ENCODE measurements at places on chromosomes 2 and 18.
A peak's percentile ranks its signal among the peaks of the same experiment; 100 is the strongest.

GRCh38 chr2:199197448-199197847 is 260.3 kb downstream of the SATB2 start:
- no peak for DNase-seq

DNA sequence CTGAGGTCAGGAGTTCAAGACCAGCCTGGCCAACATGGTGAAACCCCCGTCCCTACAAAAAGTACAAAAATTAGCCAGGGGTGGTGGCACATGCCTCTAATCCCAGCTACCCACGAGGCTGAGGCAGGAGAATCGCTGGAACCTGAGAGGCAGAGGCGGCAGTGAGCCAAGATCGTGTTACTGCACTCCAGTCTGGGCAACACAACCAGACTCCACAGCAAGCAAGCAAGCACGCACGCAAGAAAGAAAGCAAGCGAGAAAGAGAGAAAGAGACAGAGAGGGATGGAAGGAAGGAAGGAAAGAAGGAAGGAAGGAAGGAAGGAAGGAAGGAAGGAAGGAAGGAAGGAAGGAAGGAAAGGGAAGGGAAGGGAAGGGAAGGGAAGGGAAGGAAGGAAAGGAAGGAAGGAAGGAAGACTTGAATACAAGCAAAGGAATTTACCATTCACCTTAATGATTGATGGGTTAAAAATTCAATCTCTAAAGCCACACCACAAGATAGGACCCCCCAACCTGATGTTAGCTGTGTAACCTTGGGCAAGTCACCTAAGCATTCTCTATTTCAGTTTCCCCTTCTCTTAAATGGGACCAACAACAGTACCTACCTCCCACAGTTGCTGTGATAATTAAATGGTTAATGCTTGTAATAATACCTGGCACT is 181.7 kb downstream of the ATAD2B start:
- DNase-seq, result no peak

GRCh38 chr2:108612153-108612513 is 77.9 kb downstream of the LIMS1 start:
- no peak for DNase-seq

DNA sequence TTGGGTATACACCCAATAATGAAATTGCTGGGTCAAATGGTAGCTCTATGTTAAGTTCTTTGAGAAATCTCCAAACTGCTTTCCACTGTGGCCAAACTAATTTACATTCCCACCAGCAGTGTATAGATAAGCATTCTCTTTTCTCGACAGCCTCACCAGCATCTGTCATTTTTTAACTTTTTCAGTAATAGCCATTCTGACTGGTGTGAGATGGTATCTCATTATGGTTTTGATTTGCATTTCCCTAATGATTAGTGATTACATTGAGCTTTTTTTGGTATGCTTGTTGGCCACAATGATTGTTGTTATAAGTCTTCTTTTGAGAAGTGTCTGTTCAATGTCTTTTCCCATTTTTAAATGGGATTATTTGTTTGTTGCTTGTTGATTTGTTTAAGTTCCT is 50.4 kb upstream of the EPAS1 start:
- DNase-seq, result no peak

DNA sequence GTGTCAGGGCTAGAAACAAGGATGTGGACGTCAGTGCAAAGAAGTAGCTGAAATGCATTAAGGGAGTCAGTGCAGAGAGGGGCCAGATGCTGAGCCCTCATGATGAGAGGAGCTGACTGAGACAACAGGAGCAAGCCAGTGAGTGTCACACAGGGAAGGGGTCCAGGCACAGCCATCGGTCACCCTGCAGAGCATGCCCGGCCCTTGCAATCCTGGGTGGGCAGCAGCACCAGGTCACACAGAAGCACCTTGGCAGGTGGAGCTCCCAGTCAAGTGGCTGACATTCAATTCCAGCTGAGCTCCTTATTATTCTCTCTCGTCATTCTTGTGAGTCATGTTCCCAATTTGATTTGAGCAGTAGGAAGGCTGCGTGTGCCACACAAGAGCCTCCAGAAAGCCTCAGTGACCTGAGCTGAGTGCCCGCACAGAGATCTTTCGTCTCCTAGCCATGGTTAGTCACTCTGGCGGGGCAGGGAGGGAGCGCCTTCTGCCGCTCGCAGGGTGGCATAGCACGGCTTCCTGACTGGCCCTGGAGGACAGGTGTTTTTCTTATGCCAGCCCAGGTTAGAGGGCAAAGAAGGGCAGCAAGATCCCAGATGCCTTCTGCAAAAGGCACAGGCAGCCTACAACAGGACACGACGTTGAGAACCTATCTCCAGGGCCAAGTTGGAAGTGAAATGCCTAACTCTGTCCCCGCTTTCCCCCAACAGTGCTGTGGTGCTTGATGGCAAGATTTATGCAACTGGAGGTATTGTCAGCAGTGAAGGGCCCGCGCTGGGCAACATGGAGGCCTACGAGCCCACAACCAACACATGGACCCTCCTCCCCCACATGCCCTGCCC is 220.9 kb downstream of the ATAD2B start:
- no peak for DNase-seq

GRCh38 chr2:164127971-164128527 is 392.2 kb upstream of the FIGN start:
- no peak for DNase-seq

- DNase-seq, result no peak
These were observed 9.6 kb downstream of the PCARE start for GRCh38 chr2:29064746-29065067.

DNA sequence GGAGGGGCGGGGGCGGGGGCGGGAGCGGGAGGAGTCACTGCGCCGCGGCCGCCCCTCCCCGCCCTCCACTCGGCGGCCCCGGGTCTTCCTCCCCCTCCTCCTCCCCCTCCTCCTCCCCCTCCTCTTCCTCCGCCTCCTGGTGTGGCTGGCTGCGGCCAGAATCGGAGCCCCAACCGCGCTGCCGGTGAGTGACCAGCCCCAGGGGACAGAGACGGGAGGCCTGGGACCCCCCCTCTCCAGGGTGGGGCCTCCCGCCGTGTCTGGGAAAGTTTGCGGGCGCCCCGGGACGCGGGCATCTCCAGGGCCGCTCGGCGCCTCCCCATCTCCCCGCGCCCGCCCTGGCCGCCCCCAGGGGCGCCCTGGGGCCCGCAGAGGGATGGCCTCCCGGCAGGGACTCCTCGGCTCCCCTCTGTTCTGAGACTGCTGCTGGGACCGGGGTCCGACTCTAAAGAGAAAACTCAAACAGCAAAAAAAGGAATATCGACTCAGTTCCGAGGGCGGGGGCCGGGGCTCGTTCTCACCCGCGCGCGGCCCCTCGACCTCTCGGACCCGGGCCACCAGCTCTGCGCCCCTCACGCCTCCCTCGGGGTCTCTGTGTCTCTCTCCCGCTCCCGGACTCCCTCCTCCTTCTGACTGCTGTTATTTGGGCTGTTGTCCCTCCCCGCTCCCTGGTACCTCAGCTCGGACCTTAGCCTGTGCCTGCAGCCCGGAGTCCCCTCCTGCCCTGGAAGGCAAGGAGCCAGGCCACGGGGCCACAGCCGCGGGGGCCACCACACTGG is at the start of gene STON1:
STON1 (plus strand) TSS at position 122 of the 779 bp plus-strand sequence. CDS start 50,480 bp downstream, outside the sequence.
- DNase-seq, result no peak

GRCh38 chr2:191025135-191025534 is 11.2 kb upstream of the STAT1 start:
- no peak for DNase-seq

DNA sequence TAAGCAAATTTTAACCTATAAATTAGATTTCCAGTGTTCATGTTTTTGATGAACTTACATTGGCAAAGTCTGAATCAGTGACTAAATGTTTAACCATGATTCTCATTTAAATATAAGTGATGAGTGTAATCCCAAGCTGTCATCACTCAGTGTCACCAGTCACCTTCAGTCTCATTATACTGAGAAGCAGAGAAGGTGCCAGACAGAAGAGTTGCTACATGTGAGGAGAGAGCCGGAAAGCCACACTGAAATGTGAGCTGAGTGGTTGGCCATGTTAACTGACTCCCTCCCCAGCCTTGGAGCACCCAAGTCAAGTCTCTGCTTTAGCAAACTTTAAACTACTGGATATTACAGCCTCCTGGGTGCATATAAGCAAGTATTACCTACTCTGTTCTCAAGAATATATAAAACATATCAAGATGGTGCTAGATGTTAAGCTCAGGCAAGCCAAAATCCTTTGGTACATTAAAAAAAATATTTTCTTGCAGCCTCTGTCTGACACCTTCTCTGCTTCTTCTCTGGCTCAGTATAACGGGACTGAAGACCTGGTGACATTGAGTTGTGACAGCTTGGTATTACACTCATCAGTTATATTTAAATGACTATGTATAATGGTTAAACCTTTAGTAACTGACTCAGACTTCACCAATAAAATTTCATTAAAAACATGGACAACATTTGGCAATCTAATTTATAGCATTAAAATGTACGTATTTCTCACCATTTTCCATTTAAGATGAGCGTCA is 75.8 kb upstream of the MAP3K20 start:
- no peak for DNase-seq

GRCh38 chr2:166494140-166494624 is at the start of gene SCN7A:
SCN7A (minus strand) TSS chr2:166494249; CDS start chr2:166477696, 16,553 bp downstream.
- peak; percentile 66 for DNase-seq

GRCh38 chr2:213678437-213679218 is 394.4 kb downstream of the SPAG16 start:
- no peak for DNase-seq

- DNase-seq, result no peak
These were observed 18.6 kb downstream of the PRKD3 start for GRCh38 chr2:37306024-37306423.

DNA sequence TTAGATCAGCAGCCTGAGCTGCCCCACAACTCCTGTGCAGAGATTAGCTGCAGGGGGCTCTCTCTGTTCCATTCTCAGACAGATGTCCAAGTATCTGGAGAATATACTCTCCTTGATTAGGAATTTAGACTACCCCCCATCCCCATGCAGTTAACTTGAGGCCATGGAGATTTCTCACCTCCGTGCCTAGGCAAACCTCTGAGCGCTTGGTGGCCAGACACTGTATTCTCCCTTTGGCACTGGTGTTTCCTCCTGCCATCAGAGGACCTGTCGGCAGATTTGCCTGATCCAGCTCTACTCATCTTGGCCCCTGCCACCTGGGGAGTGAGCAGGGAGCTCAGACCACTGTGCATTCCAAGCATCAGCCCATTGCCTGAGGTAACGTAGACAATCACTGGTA is 48.3 kb downstream of the ZNF804A start:
- no peak for DNase-seq

GRCh38 chr18:10950876-10951630 is 198.3 kb downstream of the PIEZO2 start:
- no peak for DNase-seq

GRCh38 chr2:120596191-120596811 is 139.4 kb upstream of the GLI2 start:
- DNase-seq, result no peak

DNA sequence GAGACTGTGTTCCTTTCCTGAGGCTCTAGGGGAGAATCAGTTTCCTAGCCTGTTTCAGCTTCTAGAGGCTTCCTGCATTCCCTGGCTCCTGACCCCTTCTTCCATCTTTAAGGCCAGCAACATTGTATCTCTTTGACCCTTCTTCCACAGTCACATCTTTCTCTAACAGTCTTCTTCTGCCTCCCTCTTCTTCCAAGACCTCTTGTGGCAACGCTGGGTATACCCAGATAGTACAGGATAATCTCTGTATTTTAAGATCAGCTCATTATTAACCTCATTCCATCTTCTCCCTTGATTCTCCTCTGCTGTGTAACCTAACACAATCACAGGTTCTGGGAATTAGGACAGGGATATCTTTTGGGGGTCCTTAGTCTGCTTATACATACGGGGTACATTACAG is 8.9 kb upstream of the MYL12A start:
- no peak for DNase-seq

- no peak for DNase-seq
These were observed 109.1 kb downstream of the FIGN start for GRCh38 chr2:163626639-163627109.

DNA sequence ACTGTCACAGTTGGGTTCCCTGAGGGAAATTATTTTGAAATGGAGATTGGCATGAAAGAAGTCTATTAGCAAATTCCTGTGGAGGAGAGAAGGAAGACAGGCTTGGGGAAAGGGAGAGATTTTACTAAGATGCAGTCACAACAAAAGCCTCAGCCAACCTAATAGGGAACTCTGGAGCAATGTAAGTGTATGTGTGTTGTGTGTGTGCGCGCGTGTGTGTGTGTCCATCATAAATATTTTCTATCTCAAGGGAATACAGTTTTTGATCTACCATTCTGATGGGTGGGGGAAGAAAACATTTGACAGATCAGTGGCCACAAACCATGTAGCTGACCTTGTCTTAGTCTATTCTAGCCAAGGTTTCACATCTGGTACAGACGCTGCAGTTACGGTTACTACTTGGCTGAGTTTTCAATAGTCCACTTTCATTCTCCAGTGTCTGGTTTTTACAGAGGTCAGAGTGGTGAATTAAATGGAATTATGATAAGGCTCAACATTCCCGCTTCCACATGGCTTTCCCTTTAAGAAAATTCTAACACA is 72.6 kb downstream of the MREG start:
- no peak for DNase-seq

- no peak for DNase-seq
These were observed 195.4 kb upstream of the ARL4C start for GRCh38 chr2:234691968-234692955.

- no peak for DNase-seq
These were observed 4.2 kb downstream of the ADCY3 start for GRCh38 chr2:24915796-24916195.

DNA sequence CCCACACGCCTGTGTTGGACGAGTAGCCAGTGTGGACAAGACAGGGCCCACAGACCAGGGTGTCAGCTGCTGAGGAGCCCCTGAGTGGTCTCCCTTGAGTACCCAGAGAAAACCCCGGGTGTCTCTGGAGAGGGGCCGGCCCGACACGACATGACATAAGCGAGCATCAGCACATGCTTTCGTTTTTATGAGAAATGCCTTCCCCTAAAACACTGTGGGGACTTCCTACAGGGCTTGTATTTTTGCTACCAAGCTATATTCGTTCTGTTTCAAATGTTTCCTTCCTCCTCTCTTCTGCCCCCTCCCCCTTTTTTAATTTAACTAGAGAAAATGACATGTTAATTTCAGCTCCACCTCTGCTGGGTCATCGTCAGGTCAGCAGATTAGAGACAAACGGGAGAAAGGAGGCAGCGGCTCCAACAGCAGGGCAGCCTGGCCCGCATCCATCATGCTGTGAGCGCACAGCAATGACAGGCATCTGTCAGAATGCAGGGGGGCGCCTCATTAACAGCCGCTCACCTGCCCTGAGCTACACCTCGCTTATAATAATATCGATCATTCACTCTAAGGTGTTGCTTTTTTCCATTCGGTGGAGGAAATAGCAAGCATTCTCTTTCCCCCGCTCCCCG is 286.2 kb downstream of the ZNF516 start:
- DNase-seq, result no peak

Data from urinary bladder (tissue), 4 donors.